Regular cardiac myocyte (primary cell): ENCODE measurements at places on chromosomes 11 and 22. TPM values are rescaled to one million over a fixed set of nuclear protein-coding genes. Genes with fewer than 3 reads are reported as not detected.

GRM5 gene
- under 0.01 TPM in 1 of 2 replicates, not detected in the other for total RNA-seq

MS4A3 gene
- not detected in 2 replicates for total RNA-seq

NELL1 gene
- not detected in 2 replicates for total RNA-seq

DYNC2H1 gene
- 21.3 and 57.2 TPM in 2 replicates for total RNA-seq
